ENCODE measurements at places on chromosomes 5 and 9.

GRCh38 chr5:15634591-15635288, 134.8 kb downstream of the FBXL7 start:
- no peak for DNase-seq

- no peak for DNase-seq
Measured at GRCh38 chr5:180799194-180799593, 3.4 kb downstream of the MGAT1 start.

DNA sequence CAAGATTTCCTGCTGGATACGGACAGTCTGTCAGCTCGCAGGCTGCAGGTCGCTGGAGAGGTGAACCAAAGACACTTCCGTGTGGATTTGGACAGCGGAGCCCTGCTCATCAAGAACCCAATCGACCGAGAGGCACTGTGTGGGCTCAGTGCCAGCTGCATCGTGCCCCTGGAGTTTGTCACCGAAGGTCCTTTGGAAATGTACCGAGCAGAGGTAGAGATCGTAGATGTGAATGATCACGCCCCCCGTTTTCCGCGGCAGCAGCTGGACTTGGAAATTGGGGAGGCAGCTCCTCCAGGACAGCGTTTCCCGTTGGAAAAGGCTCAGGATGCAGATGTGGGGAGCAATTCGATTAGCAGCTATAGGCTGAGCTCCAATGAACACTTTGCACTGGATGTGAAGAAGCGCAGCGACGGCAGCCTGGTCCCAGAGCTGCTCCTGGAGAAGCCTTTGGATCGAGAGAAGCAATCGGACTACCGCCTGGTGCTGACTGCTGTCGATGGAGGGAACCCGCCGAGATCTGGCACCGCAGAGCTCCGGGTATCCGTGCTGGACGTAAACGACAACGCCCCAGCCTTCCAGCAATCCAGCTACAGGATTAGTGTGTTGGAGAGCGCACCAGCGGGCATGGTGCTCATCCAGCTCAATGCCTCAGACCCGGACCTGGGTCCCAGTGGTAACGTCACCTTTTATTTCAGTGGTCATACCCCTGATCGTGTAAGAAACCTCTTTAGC, 658 bp downstream of the PCDHGC4 start:
- DNase-seq = no peak

DNA sequence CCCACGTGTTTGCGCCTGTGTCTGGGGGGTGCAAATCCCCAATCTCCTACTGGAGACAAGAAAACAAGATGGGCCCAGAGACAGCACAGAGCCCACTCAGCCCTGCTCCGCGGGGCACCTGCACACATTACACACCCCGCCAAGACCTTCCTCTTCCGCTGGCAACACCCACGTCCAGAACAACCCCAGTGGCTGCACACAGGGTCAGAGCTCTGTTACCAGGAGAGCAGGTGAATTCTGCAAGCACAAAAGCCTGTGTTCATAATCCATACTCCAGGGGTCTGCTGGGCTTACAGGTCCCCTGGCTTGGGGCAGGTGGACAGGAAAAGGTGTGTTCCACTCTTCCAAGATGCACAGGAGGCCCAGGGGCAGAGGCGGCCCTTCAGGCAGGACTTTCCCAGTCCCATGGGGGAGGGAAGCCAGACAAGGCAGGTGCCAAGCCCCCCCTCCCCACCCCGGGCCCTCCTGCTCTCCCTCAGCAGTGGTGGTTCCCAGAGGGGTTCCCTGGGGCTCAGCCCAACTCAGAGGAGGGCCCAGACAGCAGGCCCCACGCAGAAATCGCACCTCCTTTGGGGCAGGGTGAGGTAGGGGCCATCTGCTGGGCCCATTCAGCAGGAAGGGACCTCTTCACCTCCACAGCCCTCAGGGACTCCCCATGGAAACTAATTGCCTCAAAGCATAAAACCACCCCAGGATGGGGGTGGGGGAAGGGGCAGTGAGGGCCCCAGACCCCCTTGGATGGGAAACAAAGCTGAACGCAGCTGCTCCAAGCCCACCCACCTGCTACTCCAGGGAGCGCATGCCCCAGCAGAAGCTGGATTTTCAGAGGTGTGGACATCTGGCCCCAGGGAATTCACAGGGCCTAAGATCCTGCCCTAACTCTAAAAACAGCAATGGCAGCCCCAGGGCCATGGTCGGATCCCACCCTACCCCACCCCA, 105.3 kb downstream of the VAV2 start:
- DNase-seq = no peak

GRCh38 chr5:100790170-100790665, 112.9 kb downstream of the ST8SIA4 start:
- DNase-seq = no peak

- no peak for DNase-seq
Measured at GRCh38 chr5:2376486-2376885, 375.0 kb downstream of the IRX2 start.

DNA sequence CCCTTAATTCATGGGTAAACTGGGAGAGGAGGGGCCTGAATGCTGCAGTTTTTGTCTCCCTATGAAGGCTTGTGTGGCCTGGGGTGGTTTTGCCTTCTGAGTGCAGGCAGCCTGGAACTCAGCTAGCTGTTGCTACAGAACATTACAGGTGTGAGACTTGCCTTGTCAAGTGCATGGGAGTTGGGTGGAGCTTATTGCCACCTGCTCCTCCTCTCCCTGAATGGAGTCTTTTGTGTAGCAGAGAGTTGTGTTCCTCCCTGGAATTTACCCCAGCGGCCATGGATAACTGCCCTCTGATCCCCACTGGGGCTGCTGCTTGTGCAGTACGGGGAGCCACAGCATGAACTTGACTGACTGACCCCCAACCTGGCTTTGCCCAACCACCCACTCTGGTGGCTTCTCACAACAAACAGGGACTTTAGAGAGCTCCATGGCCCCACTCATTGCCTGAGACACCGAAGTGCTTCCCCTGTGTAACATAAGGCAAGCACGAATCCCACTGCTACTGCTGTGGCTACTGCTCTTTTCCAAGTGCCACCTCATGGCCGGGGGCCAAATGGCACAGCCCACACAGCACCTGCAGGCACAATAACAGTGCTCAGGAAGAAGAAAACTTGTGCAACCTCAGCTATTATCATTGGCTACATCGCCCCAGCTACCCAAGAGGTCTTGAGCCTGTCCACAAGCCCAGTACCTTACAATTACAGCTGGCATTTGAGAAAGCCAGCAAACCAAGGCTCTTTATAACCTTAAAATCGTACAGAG, 942.9 kb downstream of the CDH18 start:
- DNase-seq = no peak

DNA sequence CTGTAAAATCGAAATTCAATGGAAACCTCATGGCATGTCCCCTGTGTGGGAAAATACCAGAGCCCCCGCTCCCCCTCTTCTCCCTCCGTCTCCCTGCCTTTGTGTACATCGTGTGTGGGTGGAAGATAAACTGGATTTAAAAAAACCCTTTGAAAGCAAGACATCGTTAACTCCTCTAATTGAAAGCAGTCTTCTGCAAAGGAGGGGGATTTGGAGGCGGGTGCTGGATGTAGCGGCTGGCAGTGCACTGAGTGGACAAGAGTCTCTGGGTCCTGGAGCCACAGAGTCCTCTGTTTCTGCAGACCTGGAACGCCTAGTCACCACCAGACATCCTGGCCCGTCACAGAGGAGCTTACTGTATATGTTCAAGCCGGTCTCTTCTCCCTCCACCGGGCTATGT, 169.4 kb downstream of the PAPPA start:
- no peak for DNase-seq

DNA sequence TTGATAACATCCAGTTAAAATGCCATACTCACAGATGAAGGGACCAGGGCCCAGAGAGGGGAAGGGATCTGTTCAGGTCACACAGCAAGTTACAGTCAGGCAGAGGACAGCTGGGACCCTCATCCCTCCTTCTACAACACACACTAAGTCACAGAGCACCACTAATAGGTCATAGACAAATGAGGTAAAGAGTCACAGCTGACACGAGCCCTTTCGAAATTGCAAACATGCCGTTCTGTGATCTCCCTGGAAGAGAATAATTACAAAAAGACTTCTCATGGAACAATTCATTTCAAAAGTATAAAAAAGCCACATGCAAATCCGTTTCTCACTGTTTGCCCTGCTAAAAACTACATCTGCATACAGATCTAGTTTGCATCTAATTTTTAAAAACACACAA, 15.5 kb downstream of the IGFBPL1 start:
- no peak for DNase-seq

DNA sequence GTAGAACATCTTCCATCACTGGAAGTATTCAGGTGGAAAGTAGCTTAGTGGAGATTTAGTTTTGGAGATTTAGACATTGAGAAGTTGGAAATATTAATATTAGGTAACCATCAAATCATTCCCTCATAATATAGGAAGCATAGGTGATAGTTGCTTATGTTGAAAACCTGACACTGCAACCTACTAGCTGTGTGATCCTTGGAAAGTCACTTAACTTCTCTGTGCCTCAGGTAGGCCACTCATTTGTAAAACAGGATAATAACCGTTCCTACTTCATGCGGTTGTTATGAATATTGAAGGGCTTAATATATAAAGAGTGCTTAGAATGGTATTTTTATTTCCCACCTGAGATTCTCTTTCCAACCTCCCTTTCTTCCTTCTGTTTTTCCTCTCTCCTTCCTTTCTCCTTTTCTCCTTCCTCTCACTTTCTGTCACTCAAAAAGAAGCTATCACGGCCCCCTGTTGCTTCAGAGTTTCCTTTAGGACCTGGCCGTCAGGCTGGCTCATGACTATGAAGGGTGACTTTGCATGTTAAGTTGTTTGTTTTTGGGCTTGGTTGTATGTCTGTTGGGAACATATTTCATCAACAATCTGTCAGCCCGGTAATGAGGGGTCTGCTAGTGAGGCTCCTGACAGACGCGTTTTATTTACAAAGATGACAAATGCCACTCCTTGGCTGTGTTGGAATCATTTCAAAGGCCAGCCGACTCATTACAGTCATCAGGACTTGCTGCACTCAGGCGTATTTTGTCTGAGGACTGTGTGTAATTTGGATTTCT, 31.0 kb downstream of the DOCK2 start:
- DNase-seq = no peak

DNA sequence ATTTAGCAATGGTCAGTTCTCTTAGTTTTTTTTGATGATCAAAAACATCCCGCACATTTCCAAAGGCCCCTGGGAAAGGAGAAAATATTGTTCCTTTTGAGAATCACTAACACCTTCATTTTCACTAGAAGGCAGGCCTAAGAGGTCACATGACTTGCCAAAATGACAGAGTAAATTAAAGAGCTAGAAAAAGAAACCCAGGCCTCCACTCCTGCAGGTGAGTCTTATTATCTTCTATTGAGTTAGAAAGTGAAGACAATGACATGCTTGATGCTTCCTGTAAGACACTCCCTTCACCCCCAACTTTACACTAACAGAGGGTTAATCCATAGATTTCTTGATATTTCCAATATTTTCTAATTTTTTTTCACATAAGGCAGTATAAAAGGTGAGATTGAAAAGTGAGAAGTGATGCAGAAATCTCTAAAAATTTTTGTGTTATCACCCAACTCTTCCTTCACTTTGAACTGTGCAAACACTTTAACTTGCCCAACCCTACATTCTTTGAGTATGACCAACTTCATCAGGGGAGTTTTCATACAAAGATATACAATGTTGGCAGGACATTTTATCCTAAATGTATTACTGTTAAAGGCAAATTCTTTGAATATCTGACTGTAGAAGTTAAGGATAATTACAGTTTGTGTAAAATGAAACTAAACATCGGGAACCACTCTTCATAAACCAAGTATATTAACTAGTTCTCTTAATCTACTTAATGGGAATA, 57.1 kb downstream of the SUB1 start:
- peak; percentile 42 for DNase-seq

DNA sequence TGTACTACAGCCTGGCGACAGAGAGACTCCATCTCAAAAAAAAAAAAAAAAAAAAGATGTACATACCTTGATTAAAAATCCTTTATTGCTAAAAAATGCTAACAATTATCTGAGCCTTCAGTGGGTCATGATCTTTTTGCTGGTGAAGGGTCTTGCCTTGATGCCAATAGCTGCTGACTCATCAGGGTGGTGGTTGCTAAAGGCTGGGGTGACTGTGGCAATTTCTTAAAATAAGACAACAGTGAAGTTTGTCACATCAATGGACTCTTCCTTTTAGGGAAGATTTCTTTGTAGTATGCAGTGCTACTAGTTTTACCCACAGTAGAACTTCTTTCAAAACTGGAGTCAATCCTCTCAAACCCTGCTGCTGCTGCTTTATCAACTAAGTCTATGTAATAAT, 33.9 kb upstream of the OTULINL start:
- no peak for DNase-seq

GRCh38 chr5:168946363-168946762, 354.6 kb downstream of the SLIT3 start:
- DNase-seq = no peak

DNA sequence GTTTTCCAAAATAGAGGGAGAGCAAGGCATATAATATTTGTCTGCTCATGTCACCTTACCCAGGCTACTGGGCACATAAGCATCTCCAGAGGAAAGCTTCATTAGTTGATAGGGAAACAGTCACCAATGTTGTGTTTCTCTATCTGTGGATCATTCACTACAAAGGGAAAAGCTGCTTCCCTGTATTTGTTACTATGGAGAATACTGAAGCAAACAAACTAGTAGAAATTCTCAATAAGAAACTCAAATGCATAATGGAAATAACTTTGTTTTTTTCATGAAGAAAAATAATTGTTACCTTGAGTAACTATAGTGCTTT, 138.2 kb downstream of the PCSK1 start:
- no peak for DNase-seq

GRCh38 chr5:83049370-83049885, 27.8 kb downstream of the TMEM167A start:
- no peak for DNase-seq

DNA sequence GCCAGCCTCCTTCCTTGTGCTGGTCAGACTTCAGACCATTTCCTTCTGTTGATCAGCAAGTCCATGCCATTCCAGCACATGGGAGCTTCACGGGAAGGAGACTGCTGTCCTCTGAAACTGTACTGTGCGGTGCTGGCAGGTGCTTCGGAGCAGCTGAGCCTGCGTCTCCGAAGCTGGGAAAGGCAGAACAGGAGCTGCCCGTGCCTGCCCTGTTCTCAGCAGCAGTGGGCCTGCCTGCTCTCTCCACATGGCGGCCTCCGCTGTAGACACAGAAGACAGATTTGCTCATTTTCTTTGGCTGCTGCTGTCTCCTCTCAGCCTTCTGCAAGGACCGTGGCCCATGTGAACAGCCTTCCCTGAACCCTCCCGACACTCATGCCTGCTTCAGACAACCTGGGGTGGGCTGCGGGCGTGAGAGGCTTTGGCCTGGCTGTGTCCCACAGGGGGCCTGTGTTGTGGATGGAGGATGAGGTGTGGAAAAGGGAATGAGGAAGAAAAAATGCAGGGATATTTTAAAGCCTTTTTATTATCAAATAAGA, 43.1 kb downstream of the HABP4 start:
- DNase-seq = no peak

- no peak for DNase-seq
Measured at GRCh38 chr5:116898917-116899316, 324.3 kb upstream of the SEMA6A start.

- no peak for DNase-seq
Measured at GRCh38 chr5:144945503-144945902, 774.8 kb downstream of the KCTD16 start.

Measured in RWPE1 (cell line).